Activated CD8-positive, alpha-beta memory T cell treated with anti-CD3 and anti-CD28 coated beads for 1 hour (primary cell): ENCODE measurements at places on chromosomes 7 and 10.

DNA sequence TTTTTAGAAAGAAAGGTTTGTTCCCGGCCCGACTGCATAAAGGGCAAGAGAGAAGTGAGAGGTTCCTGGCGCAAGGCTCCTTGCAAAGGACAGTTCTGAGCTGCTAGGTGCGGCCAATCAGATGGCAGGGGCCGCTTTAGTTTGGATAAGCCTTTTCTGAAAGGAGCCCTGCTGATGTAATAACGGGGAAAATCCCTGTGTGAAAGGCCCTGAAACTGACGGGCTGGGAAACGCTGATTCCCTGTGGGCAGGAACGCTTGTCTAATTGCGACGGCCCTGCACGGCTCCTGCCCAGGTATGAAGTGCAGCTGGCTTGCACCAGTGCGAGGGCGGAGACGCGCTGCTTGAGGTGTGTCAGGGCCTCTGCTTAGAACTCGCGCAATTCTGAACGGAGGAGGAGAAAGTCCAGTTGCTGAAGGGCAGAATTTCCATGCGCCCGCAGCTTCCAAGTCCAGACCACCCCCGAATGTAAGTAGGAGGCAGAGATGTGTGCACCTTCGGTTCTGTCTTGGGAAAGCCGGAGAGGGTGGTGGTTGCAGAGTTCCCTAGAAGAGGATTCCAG is 30.5 kb downstream of the TACC2 start:
- DNase-seq, result no peak

GRCh38 chr10:23361665-23362064 is 17.1 kb upstream of the C10orf67 start:
- DNase-seq, result no peak

DNA sequence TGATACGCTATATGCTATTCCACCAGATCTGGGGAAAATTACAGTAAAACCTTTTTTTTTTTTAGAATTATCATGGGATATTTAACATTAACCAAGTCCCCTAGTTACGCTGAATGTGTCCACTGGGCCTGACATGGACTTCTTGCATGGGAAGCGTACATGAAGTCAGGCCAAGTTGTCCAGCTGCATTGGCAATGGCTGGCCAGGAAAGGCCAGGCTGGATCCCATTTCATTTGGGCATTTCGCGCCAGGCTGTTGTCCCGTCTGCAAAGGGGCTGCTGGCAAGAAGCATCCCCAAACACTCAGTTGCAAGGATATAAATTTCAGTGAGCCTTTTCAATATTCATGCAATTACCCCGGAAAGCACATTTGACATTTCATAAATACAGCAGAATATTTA is 933.3 kb downstream of the GRID1 start:
- DNase-seq, result no peak

- DNase-seq, result no peak
These were observed 60.6 kb downstream of the MAP3K8 start for GRCh38 chr10:30494558-30494957.

- DNase-seq, result no peak
These were observed 1.1 kb upstream of the SMIM30 start for GRCh38 chr7:113119429-113119828.

DNA sequence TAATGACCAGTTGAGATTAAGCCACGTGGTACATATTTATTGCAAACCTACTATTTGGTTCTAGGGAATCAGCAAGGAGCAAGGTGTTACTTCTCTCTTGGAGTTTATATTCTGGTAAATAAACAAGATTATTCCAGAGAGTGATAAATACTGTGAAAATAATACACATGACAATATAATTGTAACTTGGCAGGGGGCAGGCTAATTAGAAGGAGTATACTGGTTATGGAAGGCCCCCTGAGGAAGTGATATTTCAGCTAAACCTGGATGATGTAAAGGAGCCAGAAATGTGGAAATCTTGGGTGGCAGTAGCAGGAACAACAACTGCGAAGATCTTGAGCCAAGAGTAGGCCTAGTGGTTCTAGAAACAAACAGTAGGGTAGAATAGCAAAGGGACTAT is 111.8 kb downstream of the SDK1 start:
- DNase-seq, result no peak

DNA sequence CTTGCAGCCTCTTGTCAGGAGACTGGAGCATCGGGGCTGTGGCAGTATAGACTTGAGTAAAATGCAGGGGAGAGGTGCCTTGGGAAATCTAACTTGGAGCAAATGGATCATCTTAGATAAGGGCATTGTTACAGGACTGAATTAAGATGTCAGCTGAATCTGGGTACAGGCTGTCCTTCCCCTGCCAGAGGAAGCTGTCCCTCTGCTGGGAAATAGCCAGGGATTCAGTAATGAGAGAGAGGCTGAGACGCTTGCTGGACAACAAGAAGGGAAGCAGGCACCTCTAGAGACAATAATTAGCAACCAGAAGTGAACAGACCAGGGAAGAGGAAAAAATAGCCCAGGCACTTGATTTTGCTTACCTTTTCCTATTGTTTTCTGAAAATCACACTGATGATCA is 20.7 kb upstream of the RAPGEF5 start:
- DNase-seq, result no peak

- DNase-seq, result no peak
These were observed 161.1 kb upstream of the ZMIZ1 start for GRCh38 chr10:78907551-78908211.

- no peak for DNase-seq
These were observed 120.9 kb downstream of the CACNB2 start for GRCh38 chr10:18261063-18261610.

DNA sequence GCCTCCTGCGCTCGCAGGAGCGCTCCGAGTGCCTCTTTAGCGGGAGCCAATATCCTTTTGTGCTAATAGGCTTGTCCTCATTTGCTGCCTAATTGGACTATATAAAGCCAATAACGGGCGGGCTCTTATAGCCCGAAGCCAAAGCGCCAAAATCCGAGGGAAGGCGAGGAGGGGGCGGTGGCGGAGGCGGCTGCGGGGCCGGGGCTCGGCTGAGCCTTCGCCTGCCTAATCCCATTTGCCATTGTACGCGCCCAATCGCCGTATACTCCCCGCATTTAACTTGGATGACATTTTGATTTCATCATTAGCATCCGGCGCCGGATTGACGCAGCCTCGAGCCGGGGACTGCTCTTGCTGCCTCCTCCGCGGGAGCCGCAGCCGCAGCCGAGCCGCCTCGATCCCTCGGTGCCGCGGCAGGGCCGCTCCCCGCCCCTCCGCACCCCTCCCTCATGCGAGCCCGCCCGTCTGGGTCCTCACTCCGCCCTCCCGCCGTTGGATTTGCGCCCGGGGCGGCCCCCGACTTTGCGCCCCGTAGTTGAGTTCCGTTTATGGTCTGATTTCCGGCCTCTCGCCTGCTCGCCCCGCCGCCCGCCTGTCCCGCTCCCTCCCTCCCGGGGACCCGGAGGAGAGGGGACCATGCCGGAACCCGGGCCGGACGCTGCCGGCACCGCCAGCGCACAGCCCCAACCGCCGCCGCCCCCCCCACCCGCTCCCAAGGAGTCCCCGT is at the start of gene HMX3:
Gene HMX3, plus strand, starts transcription at position 556 of the 727 bp plus-strand sequence. Its CDS starts 81 bp downstream, at position 637.
- DNase-seq, result no peak

DNA sequence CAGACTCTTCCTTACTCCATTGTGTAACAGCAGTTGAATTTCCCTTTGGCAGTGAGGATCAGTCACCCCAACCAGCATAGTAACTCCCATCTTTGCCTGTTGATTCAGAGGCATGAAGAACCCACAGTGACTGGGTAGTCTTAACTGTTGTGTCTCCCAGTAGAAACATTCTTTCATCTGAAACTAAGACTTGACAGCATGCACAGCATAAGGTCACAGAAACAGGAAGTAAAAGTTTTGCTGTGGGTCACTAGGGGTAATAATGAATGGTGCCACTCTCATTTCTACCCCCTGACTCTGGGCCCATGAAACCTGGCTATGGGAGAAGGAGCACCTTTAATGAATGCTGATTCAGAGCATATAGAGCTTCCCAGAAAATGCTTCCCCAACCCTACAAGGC is 8.3 kb upstream of the FRMPD2 start:
- no peak for DNase-seq

DNA sequence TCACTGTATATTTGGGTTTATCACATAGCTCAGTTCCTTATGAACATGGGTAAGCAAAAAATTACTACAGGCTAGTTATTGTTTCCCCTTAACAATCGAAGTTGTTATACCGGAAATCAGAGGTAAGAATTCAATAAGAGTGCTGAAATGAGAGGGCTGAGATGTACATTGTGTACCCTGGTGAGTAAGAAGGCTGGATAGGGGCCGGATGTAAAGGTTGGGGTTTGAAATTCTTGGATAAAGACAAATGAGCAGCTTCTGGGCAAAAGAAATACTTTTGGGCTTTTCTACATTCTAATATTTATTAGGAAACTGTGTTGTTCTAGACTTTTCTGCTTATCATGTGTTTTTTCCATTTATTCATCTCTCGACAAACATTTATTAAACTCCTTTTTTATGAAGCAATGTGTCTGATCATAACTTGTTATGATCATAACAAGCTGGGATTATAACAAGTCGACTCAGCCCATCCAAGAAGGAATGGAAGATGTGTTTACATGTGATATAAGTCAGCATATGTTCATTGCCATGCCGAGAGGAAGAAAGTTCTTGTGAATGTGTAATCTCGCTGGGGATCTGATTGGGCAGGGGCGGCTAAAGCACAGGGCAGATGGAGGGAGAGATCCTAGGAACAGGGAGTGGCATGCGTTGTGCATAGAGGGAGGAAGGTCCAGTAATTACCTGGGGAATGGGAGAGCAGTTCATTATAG is 155.3 kb downstream of the PLXDC2 start:
- DNase-seq, result no peak

DNA sequence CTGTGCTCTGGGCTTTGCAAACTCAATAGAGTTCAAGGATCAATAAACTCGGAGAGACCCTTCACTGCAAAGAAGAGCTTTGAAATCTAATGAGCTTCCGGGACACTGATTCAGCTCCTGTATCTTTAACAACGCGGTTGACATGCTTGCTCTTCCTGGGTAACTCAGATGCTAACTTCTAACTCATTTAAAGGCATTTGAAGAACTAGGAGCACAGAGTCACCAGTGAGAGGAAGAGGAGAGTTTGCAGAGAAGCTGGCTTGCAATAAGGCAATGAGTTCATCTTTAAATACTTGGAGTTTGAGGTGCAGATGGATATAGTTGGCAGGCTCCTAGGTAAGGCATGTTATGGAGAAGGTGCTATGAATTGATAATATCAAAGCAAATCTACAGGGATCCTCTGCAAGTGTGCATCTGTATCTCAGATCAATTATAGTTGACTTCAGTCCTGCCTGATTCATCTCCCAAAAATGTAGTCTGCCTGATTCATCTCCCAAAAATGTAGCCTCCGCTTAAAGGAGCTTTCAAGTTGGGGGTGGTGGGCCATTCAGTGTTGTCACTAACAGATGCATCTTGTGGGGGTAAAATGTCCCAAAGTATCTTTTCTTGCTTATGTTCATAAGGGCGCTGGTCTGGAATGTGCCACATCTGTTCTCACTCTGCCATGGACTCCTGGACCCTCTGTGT is 182.5 kb upstream of the PRSS58 start:
- no peak for DNase-seq

DNA sequence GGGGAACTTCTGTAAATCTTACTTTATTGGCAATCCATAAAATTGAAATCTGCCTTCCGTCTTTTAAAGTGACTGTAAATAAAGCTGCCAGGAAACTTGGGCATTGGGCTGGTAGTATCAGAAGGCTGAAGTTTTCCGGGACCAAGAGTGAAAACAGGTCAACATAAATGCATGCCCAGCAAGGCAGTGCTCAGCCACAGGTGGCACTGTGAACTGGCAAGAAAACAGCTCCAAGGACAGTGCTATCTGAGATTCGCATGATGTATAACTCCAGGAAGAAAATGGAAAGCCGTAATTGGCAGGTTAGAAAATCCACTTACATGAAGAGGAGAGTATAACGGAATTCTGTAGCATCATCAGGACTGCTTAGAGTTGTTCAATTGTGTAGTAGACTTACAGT is 1.9 kb upstream of the INSYN2A start:
- DNase-seq, result no peak

DNA sequence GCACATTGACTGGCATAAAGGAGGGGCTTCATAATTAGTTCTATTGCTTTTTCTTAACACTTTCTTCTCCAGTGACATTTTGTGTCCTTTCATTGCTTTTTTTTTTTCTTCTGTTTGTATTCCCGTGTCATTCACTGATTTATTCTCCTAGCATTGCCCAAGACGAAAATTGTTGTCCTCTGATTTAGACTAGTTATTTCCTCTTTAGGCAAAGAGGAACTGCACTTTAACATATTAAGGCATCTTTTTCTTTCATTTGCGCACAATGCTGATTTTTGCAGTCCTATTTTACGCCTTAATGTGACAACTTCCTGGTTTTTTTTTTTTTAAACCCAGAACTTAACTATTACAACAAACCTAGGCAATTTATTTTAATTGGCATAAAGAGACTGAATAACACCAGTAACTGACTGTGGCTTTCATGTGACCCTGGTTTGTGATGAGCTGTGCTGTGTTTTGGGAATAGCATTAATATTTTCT is 39.7 kb downstream of the ARID5B start:
- DNase-seq, result no peak

GRCh38 chr10:71811351-71811750 is 38.0 kb upstream of the VSIR start:
- DNase-seq, result no peak

- DNase-seq, result no peak
These were observed 206.2 kb downstream of the ZNF365 start for GRCh38 chr10:62580396-62580795.

DNA sequence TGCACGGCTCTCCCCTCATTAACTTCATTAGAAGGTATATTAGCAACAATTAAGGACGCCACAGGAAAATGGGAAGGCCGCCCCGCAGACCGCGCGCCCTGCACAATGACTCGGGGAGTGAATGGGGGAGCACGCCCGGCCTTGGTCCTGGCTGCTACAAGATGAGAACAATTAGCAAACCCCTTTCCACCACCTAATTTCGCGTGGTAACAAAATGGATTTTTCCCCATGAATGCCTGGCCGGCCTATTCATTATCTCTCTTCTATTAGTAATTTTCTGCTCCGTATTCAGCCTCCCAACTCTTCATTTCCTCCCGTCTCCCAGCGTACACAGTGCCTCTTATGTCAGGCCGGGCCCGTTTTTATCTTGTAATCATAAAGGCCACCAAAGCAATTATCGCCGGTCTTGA is 346.9 kb downstream of the DNAJB6 start:
- DNase-seq, result no peak

GRCh38 chr7:20786779-20787659 is at the start of gene SP8:
Gene SP8, minus strand, starts transcription at chr7:20786886. Its CDS starts 88 bp downstream, at chr7:20786798.
- DNase-seq, result no peak
